ENCODE measurements at places on chromosomes 4 and X.

DNA sequence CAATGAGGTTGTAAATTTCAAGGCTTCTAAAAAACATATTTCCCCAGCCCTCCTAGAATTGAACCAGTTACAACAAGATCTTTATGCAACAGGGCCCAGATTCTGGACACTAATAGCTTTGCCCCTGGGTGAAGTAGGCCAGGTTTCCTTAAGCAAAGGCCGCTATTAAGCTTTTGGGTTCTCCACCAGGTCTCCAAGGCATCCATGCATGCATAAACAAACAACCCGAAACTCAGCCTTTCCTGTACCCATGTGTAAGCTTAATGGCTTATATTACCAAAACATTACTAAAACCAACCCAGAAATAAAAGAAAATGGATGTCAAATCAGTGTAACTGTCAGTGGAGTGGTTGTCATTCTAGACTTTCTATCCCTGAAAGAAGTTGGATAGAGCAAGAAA, 137.1 kb downstream of the ARHGAP6 start:
- no peak for DNase-seq

DNA sequence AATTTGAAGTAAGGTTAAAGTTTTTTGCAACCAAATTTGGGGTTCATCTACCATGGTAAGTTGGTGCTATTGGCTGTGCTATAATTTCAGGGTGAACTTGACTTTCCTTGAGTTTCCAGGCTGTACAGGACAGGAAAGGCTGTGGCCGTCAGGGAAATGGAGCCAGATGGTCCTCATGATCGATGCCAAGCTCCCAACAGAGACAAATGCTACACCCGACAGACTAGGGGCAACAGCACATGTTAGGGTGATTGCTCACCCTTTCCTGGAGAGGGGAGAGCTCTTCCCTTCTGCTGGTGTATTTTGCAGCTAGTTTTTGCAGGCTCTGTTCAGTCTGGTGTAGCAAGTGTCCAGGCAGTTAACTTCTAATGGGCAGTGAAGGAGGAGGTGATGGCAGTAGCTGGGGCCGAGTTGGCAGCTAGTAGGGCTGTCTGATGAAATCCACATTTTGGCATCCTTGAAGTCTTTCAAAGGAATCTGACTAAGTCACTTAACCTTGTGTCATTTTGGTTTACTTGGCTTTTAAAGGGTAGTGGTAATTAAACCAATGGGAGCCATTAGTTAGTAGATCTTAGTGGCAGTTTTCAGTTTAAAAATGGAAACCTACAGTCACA, 47.8 kb downstream of the GAB1 start:
- no peak for DNase-seq

- DNase-seq: no peak
Observed at GRCh38 chr4:26822546-26822945, 38.1 kb upstream of the STIM2 start.

DNA sequence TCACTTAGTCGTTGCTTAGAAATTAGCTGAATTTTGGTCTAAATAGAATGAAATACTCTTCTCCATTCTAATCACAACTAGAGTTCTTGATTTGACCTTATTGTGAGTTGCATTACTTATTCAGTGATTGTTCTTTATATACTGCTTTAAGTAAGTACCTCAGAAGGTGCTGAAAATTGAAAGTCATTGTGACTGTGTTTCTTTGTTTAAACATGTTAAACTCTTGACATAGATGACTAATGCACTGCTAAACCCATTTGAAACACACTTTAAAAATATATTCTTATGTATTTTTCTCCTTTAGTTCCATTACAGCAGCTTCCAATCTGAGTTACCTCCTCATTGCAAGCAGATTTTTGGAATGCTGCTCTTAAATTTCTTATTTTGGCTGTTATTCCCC, 9.1 kb downstream of the TSPAN7 start:
- no peak for DNase-seq

GRCh38 chr4:3372933-3373465, 68.8 kb upstream of the HGFAC start:
- DNase-seq: no peak

DNA sequence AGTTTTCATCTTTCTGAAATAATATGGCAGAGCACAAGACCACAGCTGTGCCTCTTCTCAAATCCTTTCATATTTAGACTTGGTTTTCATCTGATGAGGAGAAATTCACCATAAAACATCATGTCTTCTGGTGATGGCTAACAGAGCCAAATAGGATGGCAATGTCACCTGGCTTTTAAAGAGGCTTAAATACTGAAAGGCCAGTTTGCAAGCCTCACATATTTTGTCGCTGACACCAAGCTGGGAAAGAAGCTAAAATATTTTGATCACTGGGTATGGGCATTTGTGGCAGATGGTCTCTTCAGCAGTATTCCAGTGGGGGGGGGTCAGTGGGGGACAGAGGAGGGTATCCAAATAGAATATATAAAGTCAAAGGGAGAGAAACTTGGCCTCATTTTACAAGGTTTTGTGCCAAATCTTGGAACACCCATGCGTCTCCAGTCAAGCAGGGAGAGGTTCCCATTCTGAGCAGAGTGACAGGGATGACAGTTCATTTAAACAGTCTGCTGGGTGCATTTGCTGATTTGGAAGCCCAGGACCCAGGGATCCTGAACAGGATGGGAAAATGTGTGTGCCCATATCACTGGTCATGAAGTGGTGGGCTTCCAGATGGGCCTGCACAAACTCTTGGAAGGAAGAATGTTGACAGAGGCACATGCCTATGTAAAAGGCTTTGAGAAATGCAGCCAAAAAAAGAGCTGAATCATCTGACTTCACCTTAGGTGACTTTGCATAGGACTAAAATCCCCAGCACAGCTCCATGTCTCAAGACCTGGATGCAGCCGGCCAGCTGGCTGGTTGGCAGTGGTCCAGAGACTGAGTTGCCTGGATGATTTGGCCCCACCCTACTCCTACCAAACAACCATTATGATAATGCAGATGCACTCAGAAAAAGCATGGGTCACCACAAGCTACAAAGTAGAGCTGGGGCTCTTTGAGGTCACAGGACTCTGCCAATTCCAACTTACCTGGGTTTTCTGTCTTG, 484.4 kb upstream of the NR3C2 start:
- no peak for DNase-seq

- no peak for DNase-seq
Observed at GRCh38 chr4:28916585-28916984, 1803.6 kb upstream of the PCDH7 start.

DNA sequence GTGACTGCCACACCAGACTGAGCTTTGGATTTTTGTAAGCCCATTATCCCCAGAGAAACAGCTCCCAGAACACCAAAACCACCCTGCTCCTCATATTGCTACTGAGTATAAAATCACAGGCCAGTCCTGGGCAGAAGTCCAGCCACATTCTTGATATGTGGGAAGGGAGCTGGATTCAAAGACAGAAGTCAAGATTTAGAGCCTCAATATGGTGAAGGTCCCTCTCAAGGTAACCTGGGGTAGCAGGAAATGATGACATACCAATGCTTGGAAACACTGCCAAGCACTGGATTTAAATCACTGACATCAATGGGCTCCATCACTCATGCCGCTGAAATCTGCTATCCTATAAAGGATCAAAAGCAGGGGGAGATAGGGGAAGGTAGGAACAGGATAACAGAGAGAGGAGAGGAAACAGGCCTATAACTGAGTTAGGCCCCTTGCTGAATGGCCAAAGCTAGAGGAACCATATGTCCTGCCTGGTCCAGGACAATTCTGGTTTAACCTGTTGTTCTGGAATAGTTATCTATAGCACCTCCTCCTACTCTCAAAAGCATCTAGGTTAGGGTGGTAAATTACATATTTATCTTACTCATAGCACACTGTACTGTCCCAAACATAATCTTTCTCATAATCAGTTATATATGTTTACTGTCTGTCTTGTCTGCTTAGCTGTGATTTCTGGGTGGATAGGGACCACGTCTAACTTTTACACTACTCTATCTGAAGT, 83.7 kb upstream of the NHS start:
- DNase-seq: no peak

GRCh38 chr4:89221167-89221867, 86.3 kb downstream of the GPRIN3 start:
- no peak for DNase-seq

DNA sequence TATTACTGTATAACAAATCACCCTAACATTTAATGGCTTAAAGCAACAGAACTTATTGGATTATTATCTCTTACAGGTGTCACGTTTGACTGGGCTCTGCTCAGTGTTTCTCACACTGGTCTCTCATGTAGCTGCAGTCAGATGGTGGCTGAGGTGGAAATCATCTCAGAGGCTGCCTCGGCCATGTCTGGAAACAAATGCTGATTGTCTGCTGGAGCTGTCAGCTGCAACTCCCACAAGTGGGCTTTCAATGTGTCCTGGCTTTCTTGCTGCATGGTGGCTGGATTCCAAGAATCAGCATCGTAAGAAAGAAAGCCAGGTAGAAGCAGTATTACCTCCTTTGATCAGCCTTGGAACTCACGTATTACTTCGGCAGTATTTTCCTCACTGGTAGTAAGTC, 277.6 kb downstream of the SPANXN1 start:
- DNase-seq: no peak

GRCh38 chrX:115584696-115585095, 23.7 kb downstream of the PLS3 start:
- no peak for DNase-seq

DNA sequence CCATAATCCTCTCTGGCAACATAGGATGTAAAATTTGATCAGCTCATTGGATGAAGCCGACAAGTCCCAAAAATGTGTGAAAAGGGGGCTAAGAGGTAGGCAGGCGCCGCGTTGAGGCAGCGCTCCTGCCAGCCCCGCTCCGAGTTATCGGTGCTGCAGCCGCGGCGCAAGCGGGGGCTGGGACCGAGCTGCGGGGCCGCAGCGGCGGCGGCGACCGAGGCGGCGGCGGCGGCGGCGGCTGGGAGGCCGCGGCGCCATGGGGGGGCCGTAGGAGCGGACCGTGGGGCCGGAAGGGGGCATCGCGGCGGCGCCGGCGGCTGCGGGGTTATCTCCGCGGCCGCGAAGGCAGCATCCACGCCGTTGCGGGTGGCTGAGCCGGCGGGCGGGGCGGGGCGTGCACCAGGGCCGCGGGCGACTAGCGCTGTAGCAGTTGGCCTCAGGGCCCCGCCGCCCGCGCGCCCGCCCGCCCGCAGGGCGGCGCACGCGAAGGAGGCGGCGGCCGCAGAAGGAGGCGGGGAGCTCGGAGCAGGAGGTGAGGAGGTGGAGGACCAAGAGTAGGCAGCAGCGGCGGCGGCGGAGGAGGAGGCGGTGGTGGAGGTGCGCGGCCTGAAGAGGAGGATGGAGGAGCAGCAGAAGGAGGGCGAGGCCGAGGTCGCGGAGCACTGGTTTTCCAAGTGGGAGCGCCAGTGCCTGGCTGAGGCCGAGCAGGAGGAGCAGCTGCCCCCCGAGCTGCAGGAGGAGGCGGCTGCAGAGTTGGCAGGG, 126.0 kb upstream of the CXorf66 start:
- no peak for DNase-seq

- DNase-seq: no peak
Observed at GRCh38 chr4:183636923-183637322, 22.1 kb downstream of the RWDD4 start.

- DNase-seq: no peak
Observed at GRCh38 chrX:123920105-123920785, 41.3 kb upstream of the STAG2 start.

- DNase-seq: no peak
Observed at GRCh38 chr4:158346576-158346975, 136.3 kb downstream of the TMEM144 start.

DNA sequence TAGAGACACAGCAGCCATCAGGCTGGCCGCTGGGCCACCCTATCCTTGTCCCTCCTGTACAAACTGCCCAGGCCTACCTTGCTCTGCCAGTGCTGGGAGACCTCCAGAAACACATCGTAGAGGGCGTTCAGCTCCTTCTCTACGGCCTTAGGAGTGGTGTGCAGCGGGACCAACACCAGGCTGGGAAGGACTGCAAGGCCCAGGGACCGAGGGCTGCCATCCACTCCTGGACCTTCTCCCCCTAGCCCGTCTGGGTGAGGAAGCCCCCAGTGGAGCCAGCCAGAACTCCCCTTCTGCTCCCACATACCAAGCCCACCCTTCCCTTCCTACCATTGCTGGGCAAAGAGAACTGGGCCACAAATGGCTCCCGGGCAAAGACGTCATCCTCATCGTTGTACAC, 5.0 kb downstream of the RPL10 start:
- no peak for DNase-seq

GRCh38 chr4:113582737-113583136, 178.8 kb downstream of the CAMK2D start:
- no peak for DNase-seq

- DNase-seq: no peak
Observed at GRCh38 chr4:157882901-157883300, 289.9 kb downstream of the GASK1B start.

GRCh38 chrX:69069876-69070275, 95.4 kb downstream of the PJA1 start:
- no peak for DNase-seq
